Thoracic aorta (tissue), 2 donors: ENCODE measurements at places on chromosomes 7 and 10.
A peak's percentile ranks its signal among the peaks of the same experiment; 100 is the strongest.

GRCh38 chr10:108303149-108303548 lies 1138.6 kb upstream of the SORCS1 start:
- no peak for DNase-seq

- DNase-seq = no peak
These were observed 447.6 kb upstream of the NPVF start for GRCh38 chr7:25675789-25676474.

GRCh38 chr10:126104767-126105166 lies 208.4 kb downstream of the FANK1 start:
- no peak for DNase-seq

GRCh38 chr10:102538811-102539210 lies 35.0 kb downstream of the SUFU start:
- DNase-seq = no peak

DNA sequence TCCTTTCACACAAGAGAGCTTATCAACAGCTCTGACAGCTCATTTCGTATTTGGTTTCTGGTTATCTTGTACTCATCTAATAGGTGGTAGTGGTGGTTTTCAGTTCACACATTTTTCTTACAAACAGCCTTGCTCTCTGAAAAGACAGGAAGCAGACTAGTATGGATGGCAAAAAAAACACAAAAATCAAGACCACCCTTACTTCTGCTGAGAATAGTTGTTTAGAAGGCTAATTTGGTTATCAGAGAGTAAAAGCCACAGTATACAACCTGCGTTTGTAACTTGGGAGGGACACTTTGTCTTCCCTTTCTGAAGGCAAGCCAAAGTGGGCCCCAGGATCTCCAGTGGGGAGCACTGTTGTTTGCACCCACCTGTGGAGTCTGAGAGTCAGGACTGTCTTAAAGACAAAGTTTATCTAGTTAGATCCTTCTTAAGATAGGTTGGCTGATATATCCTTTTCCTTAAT lies 68.0 kb downstream of the PIP4K2A start:
- DNase-seq = no peak

GRCh38 chr10:101052285-101052684 lies 9.5 kb upstream of the KAZALD1 start:
- DNase-seq = no peak

- no peak for DNase-seq
These were observed 84.6 kb downstream of the ABLIM1 start for GRCh38 chr10:114573330-114574045.

DNA sequence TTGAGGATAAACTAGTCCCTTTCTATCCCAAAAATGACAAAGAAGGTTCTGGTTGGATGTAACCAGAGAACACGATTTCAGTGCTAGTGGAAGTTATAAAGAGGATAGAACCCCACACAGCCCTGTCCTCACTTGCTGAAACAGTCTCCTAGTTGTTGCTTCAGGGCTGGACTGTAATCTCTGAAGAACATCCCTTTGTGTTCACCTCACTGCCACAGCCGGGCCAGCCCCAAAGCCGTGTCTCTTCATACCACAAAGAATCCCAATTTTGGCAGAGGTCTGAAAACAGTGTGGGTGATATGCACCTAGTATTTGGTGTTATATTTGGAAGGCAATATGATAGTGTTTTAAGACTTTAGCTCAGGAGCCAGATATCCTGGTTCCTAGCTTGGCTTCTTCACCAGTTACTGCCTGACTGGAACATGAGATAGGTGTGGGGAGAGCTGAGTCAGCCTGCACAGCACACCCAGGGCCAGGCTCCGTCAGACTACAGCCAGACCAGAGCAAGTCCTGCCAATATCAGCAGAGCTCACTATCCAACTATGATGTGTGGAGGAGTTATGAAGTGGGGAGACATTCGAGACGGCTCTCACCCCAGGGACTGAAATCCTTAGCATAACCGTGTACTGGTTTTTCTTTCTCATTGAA lies 21.2 kb downstream of the CYP3A4 start:
- peak; percentile 3 for DNase-seq
